NCI-H146 (cell line): ENCODE measurements at places on chromosomes 5 and 9.

DNA sequence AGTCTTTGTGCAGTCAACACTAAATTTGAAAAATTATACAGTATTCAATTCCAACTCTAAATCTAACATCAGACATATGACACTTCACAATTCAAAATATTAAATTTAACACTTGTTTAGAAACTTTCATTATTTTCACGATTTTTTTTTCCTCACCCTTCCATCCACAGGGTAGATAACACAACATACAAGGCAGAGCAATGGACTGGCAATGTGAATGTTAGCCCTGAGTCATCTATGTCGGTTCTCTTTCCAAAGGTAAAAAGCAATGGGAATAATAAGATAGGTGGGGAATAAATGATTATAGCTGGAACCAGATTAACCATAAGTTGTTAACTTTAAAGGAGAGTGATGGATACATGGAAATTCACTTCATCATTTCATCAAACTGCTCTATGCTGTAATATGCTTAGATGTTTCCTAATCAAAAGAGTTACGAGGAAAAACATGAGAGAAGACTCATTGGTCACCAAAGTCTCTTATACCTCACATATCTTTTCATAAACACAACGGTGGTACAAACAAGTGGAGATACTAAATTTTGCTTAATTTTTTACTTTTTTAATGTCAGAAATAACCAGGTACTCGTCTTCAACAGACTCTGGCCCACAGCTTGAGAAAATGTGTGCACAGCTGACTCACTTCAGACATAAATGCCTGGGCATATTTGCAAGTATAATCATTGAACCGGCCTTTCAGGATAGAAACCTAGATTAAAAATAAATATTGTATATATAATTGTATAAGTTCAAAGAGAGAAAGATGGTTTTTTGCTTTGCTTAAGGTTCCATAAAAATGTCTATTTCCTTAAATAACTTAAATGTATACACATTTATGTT is 23.0 kb downstream of the RFX3 start:
- DNase-seq = peak; percentile 39

- no peak for DNase-seq
These were observed 148.2 kb upstream of the KLF4 start for GRCh38 chr9:107637421-107638420.

GRCh38 chr5:108919591-108920326 is 172.1 kb downstream of the FER start:
- DNase-seq = no peak

- DNase-seq = no peak
These were observed 4.8 kb downstream of the WNK2 start for GRCh38 chr9:93188426-93189368.

- no peak for DNase-seq
These were observed 43.5 kb upstream of the TENT2 start for GRCh38 chr5:79568632-79569190.

DNA sequence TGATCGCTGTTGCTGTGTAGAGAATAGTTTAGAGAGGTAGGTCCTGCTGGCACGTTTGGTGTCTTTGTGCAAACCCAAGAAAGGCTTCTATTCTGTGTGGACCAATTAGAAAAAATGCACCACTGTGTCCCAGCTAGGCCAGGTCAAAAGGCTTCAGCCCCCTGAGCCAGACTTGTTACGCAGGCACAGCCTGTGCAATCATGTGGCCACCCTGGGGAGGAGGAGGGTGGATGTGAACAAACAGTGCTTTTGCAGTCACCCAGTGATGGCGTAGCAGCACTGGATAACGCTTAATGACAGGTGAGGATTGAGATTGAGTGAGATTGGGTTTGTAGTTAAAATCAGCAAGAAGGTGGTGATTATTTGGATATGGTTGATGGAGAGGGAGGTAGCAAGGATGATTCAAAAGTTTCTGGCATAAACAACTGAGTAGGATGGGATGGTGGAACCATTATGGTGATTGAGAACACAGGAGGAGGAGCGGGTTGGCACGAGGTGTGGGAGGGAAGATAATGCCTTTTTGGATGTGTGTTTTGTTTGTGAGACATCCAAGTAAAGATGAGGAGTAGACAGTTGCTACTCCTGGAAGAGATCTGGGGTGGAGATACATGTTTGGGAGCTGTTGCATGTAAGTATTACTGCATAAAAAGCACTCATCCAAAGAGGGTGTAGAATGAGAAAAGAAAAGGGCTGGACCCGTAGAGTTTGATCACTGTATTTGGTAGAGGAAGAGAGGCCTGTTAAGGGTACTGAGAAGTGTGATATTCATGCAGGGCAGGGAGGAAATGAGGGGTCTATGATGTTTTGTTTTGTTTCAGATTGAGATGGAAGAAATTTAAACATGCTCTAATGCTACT is 6.7 kb downstream of the GCNT1 start:
- no peak for DNase-seq

DNA sequence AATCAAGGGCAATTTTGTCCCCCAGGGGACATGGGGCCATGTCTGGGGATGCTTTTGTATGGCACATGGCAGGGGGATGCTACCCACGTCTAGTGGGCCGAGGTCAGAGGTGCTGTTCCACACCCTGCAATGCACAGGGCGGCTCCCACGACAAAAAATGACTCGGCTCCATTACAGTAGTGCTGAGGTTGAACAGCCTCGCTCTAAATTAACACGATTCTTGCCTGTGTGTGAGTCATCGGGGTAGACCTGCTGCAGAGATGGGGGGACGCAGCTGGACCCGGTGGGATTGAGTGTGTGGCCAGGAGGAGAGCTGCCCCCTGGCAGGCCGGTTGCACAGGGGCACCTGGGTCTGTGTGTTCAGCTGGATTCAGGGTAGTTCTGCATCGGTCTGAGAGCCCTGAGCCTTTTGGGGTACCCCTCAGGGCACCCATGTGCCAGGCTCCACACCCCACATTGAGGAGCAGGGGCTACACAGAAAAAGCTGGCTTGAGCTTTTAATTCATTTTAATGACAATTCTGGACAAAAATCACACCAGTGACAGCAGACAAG is 20.0 kb upstream of the COL5A1 start:
- no peak for DNase-seq

GRCh38 chr5:129991780-129992179 is 87.5 kb downstream of the CHSY3 start:
- DNase-seq = no peak
